ENCODE measurements at places on chromosomes 11 and 22. TPM values are rescaled to one million over a fixed set of nuclear protein-coding genes. Genes with fewer than 3 reads are reported as not detected.

DNA sequence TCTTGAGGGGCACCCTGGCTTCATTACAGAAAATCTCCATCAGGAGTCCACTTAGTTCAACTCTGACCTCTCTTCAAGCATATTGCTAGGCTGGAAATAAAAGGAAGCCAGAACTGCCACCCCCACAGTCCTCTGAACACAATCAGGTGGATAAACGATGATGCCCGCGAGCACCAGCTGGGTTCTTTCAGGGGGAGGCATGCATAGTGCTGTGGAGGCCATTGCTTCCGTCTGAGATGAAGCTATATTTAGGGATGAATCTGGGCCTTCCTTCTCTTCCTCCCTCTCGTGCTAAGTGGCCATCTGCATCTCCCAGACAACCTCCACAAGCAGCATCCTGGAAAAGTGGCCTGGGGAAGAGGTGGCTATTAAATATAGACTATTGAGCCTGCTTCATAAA is 3.9 kb upstream of the MICAL2 start:
- DNase-seq = no peak

DNA sequence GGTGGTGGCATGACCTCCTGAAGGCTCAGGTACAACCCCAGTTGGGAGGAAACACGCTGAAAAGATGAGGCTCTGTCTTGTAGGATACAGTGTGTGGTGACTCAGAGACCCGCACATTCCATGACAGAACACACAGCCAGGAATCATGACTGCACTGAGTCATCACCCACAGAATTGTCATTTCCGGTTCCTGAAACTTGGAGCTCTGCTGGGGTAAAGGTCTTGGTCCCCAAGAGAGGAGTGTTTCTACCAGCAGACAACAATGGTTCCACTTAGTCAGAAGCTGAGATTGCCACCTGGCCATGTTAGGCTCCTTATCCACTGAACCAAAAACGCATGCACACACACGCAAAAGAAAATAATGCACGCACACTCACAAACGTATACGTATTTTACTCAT is 31.5 kb upstream of the CYB5R3 start:
- DNase-seq = no peak

GRCh38 chr11:106389101-106389500 is 311.6 kb downstream of the AASDHPPT start:
- no peak for DNase-seq

The OR10D3 gene
- polyA plus RNA-seq = not detected

GRCh38 chr11:42762348-42762747 is 549.4 kb upstream of the API5 start:
- DNase-seq = no peak

- DNase-seq = no peak
Observed at GRCh38 chr11:66498506-66498905, 11.9 kb upstream of the BBS1 start.

DNA sequence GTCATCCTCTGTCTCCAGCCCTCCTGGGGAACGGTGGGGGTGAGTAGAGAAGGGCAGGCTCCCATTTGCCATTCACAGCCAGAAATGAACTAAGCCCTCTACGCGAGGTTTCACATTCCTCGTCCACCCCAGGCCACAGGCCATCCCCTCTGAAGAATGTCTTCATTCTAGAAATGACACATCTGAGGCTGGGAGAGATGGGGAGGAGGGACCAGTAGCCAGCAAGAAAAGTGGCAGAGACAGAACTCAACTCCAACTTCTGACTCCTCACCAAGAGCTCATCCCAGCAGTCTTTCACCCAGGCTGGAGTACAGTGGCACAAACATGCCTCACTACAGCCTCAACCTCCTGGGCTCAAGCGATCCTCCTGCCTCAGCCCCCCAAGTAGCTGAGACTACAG is 3.4 kb downstream of the CTSF start:
- no peak for DNase-seq

GRCh38 chr11:126483621-126484195 is 128.2 kb downstream of the ST3GAL4 start:
- no peak for DNase-seq

- DNase-seq = no peak
Observed at GRCh38 chr11:33646629-33647028, 54.0 kb downstream of the C11orf91 start.

- no peak for DNase-seq
Observed at GRCh38 chr11:86773513-86774252, 26.7 kb upstream of the PRSS23 start.

- DNase-seq = no peak
Observed at GRCh38 chr11:81033779-81034540, 1593.1 kb upstream of the TENM4 start.

- no peak for DNase-seq
Observed at GRCh38 chr11:130672911-130673310, 224.5 kb downstream of the ADAMTS15 start.

- DNase-seq = peak; percentile 40
Observed at GRCh38 chr22:35430897-35431322, 31.0 kb downstream of the MCM5 start.

DNA sequence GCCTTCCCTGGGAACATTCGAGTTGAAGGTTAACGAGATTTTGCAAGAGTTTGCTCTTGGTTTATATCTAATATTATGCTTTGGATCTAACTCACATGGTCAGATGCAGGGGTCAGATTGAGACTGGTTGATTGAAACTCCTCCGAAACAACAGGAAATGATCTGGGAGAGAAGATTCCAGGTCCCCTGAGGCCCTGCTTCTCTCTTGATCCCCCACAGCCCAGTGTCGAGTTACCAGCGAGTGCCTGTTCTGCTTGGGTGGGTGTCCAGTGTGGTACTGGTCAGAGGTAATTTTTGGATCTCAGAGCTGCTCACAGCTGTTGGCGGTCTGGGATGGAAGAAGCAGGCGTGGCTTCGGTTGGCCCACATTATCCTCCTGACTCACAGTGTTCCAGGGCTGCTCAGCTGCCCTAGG is 9.2 kb downstream of the FBLN1 start:
- no peak for DNase-seq

DNA sequence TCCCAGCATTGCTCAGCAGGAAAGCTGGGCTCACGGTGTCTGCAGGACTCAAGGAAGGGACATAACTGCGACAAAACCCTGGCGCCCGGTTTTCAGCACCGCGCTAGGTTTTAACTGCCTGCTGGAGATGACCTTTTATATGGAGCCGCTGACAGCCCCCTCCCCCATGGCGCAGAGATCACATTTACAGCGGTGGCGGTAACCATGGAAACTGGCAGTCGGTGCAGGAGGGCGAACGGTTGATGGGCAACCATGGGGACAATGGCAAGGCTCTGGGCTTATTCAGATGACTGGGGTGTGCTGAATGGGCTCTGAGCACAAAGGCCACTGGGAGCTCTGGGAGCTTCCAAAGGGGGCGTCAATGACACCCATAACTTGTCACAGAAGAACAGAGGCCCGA is 37.2 kb downstream of the CELSR1 start:
- no peak for DNase-seq

GRCh38 chr11:113286509-113287497 is 27.6 kb upstream of the TTC12 start:
- no peak for DNase-seq

DNA sequence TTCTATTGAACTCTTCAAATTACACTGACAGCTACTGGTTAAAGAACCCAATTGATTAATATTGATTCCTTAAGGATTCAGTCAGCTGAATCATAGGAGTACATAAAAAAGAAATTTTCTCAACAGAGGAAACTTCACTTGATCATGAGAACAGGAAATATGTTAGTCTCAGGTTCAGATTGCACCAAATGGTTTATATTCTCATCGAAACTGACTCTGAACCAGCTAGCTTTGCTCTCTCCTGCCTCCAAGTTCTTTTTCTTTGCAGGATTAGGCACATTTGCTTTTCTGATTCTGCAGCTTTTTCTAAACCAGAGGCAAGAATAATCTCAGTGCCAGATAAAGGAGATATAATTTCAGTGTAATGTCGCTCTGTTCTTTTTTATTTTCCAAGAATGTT is 33.2 kb upstream of the CTSC start:
- no peak for DNase-seq

The EMID1 gene
- polyA plus RNA-seq = not detected

The CECR2 gene
- polyA plus RNA-seq = 0.14 TPM

DNA sequence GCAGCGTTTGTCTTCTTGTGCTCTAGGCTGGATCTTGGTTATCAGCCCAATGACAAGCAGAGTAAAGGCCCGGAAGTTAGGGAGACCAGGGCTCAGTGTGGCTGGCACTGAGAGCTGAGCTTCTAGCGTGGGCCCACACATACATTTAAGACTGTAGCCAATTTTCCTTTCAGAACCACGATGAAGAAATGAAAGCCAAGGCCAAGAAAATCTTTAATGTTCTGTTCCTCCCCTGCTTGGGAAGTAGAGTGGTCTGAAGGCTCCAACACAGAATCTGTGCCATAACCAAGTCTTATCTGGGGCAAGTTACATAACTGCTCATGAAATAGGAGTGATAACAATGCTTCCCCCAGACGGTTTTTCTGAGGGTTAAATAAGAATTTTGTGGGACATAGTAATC is 4.7 kb upstream of the ST3GAL4 start:
- no peak for DNase-seq
